Lower leg skin (tissue), 4 donors: ENCODE measurements at places on chromosomes 4 and X.

GRCh38 chrX:23136816-23137215, 137.1 kb downstream of the DDX53 start:
- no peak for DNase-seq

GRCh38 chr4:10260777-10261176, 144.2 kb upstream of the WDR1 start:
- DNase-seq = no peak

- no peak for DNase-seq
Measured at GRCh38 chrX:19875050-19875431, 12.4 kb downstream of the SH3KBP1 start.

DNA sequence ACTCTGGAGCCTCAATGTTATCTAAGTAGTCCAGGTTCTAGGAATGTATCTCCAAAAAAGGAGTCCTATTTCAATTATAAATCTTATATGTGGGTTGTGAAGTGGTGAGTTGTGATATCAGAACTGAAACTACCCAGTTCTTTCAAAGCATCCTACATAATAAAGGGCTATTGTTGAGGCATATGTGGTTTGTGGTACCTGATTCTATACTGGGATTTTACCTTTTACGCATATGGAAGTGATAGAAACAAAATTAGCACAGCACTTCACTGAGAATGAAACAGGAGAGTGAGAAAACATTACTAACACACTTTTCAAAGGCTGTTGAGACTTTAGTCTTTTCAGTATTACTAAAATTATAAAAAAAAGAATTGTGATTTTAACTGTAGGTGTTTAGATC, 417.7 kb upstream of the GALNT7 start:
- DNase-seq = no peak

DNA sequence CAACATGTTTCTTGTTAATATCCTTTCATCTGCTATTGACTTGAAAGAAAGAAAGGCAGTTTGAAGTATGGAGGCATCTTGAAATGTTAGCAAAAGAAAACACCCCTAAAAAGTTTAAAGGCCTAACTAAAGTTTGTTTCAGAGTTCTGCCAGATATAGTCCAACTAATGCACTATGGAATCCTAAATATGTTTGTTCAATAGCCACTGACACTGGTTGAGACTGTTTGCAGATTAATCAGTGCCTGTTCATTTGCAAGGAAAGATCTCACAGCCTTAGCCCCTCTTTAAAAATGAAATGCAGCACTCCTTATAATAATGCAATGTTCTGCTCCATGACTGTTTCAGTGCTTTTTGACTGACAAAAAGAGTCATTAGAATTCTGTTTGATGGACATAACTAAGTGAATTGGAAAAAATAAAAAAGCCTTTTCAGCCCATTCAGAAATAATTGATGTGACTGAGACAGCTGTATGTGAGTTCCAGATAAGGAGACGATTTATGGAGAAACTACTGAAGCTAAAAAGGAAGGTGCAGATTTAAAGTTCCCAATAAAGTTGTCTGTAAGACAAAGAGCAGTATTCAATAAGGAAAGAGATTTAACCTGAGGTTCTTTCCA, 192.0 kb downstream of the PCDH7 start:
- DNase-seq = no peak

DNA sequence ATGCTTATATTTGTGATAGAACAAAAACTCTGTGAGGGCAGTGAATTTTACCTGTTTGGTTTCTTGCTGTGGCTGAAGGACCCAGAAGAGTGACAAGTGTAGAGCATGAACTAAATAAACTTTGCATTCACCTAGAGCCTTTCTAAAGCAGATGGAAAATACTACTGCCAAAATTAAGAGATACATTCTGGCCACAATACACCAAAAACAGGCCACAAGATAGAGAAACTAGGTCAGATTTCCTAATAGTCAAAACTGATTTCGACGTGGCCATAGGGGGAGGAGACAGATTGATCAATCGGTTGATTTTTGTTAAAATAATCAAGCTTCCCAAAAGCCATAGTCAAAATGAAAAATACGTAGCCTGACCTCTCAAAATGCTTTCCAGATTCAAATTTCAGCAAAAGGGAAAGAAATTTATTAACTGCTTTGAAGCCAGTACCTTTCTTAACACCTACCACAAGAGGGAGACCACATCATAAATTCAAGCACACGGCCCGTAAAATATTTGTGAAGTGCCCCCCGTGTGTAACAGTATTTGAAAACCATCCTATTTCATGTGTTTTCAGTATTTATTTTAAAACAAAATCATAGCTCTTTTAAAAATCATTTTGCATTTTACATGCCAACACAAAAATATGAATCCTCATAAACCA, 132.4 kb downstream of the CORIN start:
- DNase-seq = no peak

GRCh38 chr4:48336146-48336870, 5.0 kb upstream of the SLAIN2 start:
- no peak for DNase-seq

DNA sequence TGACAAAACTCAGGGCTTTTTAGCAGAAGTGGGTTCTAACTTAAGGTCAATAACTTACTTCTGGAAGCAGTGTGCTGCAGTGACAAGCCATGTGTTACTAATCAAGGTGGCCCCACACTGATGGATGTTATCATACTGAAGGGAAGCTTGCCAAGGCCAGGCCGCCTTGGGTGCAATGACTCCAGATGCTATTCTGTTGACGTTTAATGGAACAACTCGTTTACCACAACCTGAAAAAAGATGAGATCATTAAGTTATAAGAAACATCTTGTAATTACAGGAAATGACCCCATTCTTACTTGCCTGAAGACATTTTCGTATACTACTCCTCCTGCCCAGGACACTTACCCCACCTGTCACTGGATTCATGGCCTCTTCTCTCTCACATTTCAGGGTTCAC, 38.9 kb upstream of the TMPRSS11D start:
- DNase-seq = no peak

- DNase-seq = peak; percentile 29
Measured at GRCh38 chr4:105061136-105061696, 85.5 kb upstream of the TET2 start.

- DNase-seq = no peak
Measured at GRCh38 chr4:147594107-147594506, 23.1 kb upstream of the TMEM184C start.

DNA sequence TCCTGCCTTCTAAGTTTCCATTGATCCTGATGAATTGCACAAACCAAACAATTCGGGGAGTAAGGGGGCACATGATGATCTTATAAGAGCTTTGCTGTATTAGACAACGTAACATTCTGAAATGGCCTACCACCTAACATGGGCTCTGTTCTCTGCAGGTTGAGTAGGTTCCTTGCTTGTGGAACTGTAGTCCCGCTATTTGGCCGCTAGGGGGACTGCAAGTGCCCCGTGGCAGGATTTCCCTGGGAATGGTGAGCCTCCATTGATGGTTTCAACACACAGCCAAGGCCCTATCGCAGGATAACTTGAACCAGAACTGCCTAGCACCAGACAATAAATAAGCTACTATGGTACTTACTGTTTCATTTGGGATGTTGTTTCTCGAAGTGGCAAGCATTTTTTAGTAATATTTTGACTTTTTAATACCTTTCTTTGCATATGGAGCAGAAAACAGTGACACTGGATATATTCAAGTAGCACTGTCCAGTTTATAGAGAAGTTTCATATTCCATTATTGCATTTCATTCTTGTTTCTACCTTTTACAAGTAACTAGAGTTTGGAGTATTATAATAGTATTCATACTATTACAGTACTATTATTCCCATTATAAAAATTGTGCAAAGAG, 11.9 kb downstream of the AR start:
- no peak for DNase-seq
